Naive thymus-derived CD8-positive, alpha-beta T cell (primary cell): ENCODE measurements at places on chromosomes 5 and 9.

GRCh38 chr9:72509635-72510034 lies 11.8 kb upstream of the TMC1 start:
- no peak for DNase-seq

- no peak for DNase-seq
These were observed 2.7 kb downstream of the RGMB start for GRCh38 chr5:98776066-98776705.

DNA sequence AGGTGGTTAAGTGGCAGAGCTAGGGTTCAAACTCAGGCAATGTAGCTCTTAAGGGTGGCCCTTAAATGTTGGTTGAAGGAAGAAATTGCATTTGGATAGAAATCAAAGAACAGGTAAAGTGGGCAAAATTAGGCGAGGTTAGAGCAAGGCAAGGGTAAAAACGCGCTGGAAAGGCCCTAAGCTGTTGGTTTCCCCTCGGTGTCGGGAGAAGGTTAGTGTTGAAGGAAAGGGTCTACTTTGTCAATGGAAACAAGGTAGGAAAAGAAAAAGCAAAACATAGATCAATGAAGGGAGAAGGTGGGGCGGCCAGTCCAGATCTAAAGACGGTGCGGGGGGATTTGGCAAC lies 431 bp downstream of the FASTKD3 start:
- DNase-seq = no peak

GRCh38 chr5:177508837-177509236 lies 789 bp downstream of the DOK3 start:
- DNase-seq = no peak

GRCh38 chr5:168481330-168481788 lies 4.9 kb upstream of the RARS1 start:
- DNase-seq = no peak

- DNase-seq = no peak
These were observed 14.3 kb upstream of the SH3RF2 start for GRCh38 chr5:145922059-145922458.

DNA sequence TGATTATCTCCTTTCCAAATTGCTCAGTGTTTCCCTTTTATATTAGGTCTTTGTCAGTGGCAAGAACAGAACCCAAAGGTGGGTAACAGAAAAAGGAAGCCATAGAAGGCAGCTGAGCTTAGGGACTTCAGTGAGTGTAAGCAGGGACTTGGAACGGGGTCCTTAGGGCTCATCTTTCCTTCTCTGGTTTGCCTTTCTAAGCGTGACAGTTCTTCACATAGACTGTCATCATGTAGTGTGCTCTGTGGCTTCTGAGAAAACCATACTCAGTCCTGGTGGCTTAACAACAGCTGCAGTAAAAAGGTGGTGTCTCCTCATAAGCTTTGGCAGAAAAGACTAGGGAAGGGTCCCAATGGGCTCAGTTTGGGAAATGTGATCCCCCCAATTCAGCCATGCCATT lies 108.8 kb downstream of the SLC12A2 start:
- no peak for DNase-seq

GRCh38 chr9:87694236-87694755 lies 31.6 kb upstream of the CTSL start:
- no peak for DNase-seq

DNA sequence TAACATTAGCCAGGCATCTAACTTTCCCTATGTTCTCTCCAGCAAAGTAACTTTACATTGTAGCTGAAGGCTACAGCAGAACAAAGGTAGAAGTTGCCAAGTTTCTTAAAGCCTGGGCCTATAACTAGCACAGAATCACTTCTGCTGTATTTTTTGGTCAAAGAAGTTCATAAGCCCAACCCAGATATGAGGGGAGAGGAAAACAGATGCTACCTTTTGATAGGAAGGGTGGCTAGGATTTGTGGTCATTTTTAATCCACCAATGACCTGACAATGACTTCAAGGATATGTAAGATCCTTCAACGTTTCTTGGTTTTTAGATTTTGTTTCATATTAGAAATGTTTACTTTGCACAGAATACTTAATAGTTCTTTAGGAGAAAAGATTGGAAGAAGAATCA lies 64.2 kb upstream of the RANBP3L start:
- DNase-seq = no peak

- DNase-seq = no peak
These were observed 14.5 kb upstream of the TAS2R1 start for GRCh38 chr5:9644630-9645029.

DNA sequence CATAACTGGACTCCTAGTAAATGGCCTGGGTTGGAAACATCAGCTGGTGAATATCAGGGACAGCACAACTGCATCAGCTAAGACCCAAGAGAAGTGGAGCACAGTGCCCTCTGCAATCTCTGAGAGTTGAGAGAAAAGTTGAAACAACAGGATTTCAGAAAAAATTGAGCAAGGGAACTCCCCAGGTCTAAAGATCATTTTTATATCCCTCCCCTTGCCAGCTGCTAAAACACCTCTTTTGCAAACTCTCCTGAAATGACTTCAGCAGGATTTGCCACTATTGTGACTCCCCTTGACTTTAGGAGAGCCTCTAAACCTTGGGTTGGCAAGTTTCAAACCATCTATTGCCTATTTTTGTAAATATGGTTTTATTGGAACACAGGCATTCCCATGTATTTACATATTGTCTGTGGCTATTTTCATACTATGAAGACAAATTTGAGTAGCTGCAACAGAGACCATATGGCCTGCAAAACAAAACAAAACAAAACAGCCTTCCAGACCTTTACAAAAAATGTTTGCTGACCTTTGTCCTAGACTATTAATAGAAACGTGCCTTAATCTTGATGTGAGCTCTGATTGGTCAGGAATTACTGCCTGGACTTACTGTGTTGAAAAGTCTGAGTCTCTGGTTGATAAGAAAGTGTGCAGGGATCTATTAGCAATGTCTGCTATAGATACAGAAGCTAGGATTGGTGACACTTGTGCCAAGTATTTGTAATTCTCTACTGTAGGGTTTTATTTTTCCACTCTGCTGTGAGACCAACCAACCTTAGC lies 37.7 kb upstream of the PLPPR1 start:
- DNase-seq = no peak

GRCh38 chr5:55913466-55914413 lies 62.6 kb downstream of the IL31RA start:
- DNase-seq = no peak

- no peak for DNase-seq
These were observed 7.6 kb downstream of the MAP3K1 start for GRCh38 chr5:56822981-56823380.

- no peak for DNase-seq
These were observed 21.0 kb downstream of the HNRNPK start for GRCh38 chr9:83959061-83959460.

DNA sequence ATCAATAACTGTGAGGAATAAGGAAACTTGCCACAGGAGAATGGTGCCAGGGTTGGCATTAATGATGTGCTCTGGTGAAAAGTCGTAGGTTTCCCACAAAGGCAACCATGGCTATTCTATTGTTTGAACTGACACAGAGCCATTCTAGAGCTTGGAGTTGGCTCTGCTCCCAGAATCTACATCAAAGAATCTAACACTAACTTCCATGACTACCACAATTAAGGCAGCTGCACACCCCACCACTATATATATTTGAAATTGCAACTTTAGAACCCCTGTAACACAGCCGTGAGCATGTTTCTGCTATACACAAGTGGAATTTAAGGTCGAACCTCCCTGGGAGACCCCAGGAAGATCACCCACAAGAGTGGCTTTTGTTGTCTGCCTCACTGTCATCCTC lies 89.7 kb upstream of the CCDC152 start:
- no peak for DNase-seq

- no peak for DNase-seq
These were observed 157.9 kb downstream of the ZDHHC21 start for GRCh38 chr9:14535161-14535955.

DNA sequence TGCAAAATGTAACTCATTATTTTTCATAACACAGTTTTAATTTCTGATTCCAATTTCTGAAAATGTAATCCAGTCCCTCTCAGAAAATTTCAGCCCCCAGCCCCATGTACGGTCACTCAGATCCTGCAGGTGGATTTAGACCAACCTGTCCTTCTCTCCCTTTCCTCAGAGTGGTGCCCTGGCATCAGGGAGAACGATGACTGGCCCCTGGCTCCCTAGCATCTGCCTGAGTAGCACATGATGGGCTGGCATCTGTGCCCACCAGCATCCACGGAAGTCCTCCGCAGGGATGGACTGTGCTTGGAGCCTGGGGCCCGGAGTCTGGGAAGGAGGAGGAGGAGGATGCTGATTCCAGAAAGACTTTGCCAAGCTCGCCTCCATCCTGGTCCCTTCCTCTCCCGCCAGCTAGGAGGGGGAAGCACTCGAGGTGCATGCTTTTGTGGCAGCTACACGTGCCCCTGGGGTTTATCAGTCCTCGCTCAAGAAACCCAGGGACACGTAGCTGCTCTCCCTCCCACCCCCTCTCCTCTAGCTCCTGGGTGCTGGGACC lies 54.4 kb upstream of the RUFY1 start:
- DNase-seq = no peak

DNA sequence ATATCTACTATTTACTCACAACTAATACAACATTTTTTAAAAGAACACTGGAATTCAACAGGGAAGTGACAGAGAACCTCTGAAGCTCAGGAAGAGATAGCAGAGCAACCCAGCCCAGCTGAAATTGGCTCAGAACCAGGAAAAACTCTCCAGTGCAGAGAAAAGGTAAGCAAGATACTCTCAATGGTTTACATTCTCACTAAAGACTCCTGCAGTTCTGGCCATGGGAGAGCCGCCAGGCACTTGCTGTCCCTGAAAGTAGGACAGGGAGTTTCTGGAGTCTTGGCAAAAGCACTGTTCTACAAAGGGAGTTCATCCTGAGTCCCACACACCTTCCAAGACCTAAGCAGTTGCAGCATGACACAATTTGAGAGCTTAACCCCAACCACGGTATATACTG lies 330.8 kb downstream of the TRIM36 start:
- DNase-seq = no peak

- peak; percentile 6 for DNase-seq
These were observed 802 bp downstream of the SPIN1 start for GRCh38 chr9:88388886-88389605.

DNA sequence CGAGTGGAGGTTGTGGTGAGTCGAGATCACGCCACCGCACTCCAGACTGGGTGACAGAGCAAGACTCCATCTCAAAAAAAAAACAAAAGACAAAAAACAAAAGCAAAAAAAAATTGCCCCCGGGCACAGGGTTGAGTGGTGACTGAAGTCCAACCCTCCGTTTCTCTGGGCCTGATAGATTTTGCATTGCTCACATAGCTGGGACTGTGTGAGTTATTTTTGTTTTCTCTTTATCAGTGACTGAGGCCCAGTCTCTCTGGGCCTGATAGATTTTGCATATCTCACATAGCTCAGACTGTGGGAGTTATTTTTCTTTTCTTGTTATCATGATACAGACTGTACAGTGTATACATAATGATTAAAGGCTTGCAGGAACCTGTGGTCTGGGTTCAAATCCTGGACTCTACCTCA lies 2.6 kb upstream of the SLC28A3 start:
- no peak for DNase-seq

DNA sequence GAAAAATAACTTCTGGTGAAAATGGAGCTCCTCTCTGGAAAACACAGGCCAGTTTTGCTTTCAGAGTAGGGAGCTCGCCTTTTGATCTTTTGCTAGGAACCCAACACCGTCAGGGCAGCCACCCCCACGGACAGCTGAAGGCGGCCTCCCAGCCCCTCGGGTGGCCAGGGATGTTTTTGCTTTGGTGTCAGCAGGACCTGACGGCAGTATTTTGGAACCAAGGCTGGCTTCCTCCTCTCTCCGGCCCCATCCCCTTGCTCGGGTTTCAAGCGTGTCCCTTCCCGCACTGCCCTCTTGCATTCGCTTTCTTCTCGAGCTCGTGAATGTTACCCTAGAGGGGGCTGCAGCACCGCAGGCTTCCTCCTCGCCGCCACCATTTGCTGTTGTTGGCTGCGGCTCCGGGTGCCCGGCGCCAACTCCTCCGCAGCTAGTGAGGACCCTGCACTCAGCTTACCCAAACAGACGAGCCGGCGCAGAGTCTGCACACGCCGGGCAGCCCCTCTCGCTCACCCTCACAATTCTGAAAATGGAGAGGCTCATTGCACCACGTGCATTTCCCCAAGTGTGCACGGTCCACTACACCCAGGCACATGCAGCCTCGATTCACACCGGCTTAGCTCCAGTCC lies 35.5 kb upstream of the ADAMTSL1 start:
- no peak for DNase-seq

DNA sequence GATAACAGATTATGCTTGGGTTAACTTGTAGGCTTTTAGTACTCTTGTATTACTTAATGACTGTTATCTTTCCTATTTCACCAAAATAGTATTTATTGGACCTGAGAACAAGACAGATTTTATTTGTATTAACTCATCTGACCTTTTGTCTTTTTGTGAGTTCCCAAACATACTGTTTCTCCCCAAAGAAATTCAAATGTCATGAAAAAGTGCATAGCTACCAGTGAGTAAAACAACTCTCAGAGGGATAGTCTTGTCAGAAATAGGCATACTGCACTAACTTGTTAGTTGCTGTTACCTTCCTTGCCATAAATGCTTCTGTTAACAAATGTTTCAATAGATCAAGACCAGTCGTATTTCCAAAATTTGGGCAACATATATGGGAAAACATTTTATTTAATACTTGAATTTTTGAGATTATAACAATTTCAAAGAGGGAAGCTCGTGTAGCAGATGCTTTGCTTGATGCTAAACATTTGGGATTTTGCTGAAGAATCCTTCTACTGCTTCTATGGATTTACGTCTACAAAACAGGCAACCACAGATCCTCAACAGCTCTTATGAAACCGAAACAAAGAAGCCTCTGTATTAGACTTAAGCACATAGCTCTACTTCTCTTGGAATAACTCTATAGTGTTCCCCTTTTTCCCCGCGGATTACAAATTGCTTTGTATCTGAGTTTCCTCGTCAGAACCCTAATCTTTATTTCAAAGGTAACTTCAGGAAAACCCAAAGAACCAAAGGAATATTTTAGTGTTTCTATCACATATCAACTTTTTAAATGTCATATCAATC lies 248.8 kb downstream of the MCTP1 start:
- no peak for DNase-seq

DNA sequence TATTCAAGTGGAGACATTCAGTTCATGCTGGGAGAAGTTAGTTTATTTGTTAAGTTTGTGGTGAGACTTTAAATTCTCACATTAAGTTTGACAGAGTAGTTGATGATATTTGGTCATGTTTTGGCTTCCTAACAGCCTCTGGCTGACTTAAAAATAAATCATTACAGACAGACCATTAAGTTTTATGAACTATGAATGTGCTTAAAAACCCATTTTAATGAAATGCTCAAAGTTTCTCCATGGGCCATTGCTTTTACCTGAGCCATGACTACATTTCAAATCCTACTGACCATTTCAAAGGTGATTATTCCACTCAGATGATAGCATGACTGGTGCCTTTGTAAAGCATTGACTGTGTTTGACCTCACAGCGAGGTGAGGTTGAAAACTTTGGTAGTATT lies 192.7 kb downstream of the LRRC70 start:
- no peak for DNase-seq

- no peak for DNase-seq
These were observed 159.5 kb downstream of the GNA14 start for GRCh38 chr9:77488439-77489126.
